ENCODE measurements at places on chromosomes 12 and 14.

- no peak for DNase-seq
Observed at GRCh38 chr12:17206553-17206952, 600.6 kb upstream of the LMO3 start.

DNA sequence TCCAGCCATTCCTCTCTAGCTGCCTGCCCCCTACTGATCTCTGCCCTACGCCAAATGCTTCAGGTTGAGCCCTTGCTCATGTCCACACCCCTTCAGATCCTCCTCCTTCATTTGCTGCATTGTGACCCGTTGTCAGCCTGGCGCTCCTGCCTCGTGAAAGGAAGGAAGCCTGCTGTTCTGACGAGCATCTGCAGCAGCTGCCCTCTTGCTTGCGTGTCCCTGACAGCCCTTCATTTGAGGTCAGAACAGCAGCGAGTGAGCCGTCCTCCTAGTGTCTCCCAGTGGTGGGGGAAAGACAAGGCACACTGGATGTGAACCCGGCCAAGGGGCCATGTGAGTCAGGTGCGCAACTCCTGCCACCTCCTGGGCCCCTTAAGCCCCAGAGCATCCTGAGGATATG is 3.0 kb upstream of the PIANP start:
- no peak for DNase-seq

GRCh38 chr12:106942775-106943174 is 12.9 kb upstream of the TMEM263 start:
- no peak for DNase-seq

DNA sequence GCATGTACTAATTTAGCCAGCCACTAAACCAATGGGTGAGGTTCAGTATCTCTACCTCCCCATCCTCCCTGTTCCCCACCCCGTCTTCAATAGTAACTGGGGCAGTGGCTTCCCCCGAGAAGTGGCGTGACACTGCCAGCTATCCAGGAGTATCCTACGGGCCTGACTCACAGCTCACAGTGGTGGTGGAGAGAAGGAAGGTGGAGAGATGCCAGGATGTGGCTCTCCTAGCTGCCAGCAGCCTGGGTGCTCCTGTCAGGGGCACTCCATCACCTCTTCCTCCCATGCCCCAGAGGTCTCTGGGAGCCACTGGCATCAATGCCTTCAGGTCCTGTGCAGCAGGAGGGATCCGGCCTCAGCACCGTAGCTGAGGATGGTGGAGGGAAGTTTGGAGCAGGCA is 49.0 kb downstream of the TSPAN11 start:
- no peak for DNase-seq

GRCh38 chr12:125454786-125455480 is 389.7 kb downstream of the AACS start:
- no peak for DNase-seq

GRCh38 chr14:81727218-81727617 is 193.6 kb upstream of the SEL1L start:
- DNase-seq: no peak
